Amygdala (tissue), 56 donors: ENCODE measurements at places on chromosomes 3 and 15.

- DNase-seq, result no peak
Measured at GRCh38 chr15:37081983-37082382, 18.4 kb downstream of the MEIS2 start.

DNA sequence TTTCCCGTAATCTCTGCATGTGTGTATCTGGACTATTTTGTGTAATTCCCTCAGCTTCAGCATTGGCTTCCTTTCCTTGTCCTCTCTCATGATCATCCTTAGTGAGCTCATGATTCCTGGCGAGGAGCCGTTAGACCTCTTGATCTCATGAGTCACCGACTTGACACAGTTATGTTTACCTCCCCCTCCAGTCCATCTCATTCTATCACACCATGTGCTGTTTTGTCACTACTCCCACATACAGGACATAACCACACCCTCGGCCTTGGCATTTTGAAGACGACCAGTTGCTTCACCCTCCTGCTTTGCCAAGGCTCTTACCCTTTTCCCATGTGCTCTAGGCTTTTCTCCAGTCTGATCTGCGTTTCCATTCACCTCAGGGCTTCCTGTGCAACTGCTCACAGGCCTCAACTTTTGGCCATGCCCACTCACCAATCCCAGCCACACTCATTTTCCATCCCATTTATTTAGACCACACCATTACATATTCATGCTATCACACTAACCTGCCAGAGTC, 41.5 kb downstream of the CP start:
- no peak for DNase-seq

DNA sequence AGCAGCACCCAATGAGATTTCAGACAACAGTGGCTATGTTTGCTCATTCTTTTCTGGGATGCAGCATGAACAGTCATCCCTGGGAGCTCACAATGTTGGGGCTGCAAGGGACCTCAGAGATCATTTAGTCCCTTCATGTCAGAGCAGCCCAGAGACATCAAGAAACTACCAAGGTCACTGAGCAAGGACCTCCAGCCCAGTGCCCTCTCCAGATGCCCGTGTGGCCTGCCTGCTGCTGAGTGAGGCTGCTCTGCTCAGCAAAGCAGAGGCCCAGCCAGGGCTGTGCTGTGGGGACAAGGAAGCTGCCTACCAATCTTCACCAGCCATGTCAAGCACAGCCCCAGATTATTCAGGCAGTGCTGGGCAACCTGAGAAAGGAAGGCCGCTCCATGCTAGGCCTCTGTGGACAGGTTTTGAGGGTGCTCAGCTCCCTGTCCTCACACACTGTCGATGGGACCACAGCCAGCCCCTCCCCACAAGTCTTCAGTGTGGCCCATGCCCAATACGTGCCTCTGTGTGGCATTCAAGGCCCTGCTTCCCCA, 99.7 kb downstream of the DAPK2 start:
- DNase-seq, result no peak

GRCh38 chr15:77486542-77487468, 66.1 kb downstream of the HMG20A start:
- DNase-seq, result no peak

DNA sequence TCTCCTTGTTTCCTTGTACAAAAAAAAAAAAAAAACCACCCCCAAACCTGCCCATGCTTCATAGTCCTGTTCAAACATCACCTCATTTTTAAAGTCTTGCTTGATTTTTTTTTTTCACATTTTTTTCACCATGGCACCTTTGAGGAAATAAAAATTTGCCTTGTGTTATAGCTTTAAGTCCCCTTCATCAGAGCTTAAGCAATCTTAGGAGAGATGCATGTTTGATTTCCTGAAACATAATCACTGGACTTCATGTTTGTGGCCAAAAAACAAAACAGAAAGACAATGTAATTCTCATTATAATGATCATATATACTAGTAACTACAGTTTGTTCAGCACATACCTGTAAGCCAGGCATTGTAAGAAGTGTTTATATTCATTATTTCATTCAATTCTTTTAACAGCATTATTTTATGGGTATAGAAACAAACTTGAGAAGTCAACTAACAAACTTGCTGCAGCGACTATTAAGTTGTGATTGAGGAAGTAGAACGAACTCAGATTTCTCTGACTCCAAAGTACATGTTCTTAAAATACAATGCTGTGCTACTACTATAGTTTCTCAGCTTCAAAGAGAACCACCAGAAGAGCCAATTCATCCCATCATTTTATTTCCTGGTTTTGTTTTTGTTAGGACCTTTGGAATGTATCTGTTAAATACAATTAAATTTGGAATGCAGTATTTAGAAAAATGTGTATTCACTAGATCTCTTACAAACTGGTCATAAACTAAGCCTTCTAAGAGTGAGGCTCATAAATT, 203.8 kb downstream of the TCF12 start:
- no peak for DNase-seq

- DNase-seq, result no peak
Measured at GRCh38 chr15:65091946-65092770, 15.6 kb downstream of the KBTBD13 start.

- DNase-seq, result no peak
Measured at GRCh38 chr3:140843656-140844055, 98.0 kb upstream of the SLC25A36 start.

DNA sequence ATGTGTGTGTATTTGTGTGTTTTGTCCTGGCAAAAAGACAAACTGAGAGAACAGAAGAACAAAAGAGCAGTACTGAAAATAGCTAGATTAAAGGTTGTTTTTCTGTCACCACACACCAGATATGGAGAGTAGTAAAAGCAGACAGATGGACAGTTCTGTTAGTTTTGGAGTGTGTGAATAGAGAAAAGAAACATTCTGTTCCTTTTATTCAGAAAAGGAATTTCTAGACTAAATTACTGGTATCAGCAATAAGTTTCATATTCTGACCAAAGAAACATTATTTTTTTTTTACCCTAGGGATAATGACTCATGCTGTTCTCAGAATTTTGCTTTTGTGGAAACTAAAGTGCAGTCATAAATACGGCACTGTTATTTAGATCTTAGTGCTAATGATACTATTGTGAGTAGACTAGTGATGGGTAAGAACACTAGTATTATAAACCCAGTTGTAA, 32.9 kb downstream of the PIK3CA start:
- DNase-seq, result no peak

- no peak for DNase-seq
Measured at GRCh38 chr15:40756938-40757337, 1.9 kb upstream of the RMDN3 start.

GRCh38 chr3:168024537-168024941, 71.2 kb downstream of the GOLIM4 start:
- no peak for DNase-seq

GRCh38 chr3:11005686-11006256, 13.2 kb downstream of the SLC6A1 start:
- no peak for DNase-seq
